AG09309 (cell line): ENCODE measurements at places on chromosomes 3 and 15.

DNA sequence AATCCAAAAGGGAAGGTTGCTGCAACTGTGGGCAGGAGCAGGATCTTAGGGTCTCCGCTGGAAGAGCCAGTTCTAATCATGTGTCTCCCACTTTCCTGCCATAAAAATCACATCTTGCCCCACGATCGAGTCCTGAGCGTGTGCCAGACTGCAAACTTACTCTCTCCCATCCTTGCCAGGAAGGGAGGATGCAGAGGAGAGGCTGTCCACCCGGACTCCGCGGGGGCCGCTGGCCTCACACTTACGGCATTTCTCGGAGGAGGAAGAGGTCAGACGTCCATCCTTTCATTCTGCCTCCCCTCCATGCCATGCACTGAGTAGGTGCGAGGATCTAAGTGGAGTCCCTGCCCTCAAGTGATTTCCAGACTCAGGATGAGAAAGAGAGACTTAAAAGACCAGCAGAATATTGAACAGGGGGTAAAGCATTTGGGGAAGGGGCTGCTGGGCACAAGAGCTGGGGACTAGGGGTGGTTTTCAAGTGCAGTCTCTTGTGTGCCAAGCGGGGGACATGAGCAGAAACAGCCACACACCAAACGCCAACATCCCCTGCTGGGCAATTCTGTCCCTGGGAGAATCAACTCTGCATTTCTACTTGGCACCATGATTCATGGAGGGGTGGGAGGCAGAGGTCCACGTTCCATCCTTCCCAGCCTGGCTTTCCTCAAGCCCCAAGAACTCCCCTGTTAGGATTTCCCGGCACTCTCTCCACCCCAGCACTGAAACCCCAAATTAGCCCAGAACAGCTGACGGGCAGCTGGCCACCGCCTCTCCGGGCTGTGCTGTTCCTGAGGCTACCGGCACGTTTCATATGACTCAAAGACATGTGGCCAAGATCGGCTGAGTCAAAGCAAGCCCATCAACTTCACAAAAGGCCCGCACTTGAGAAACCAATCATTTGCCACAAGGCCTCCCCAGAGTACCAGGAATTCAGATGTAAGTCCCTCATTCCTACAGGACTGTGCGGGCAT, 11.6 kb downstream of the OXTR start:
- peak; percentile 80 for DNase-seq

- no peak for DNase-seq
Observed at GRCh38 chr3:19229086-19229485, 80.8 kb downstream of the KCNH8 start.

- DNase-seq: no peak
Observed at GRCh38 chr3:43043793-43044192, 62.1 kb downstream of the POMGNT2 start.

GRCh38 chr3:168025076-168025475, 70.6 kb downstream of the GOLIM4 start:
- DNase-seq: peak; percentile 32

DNA sequence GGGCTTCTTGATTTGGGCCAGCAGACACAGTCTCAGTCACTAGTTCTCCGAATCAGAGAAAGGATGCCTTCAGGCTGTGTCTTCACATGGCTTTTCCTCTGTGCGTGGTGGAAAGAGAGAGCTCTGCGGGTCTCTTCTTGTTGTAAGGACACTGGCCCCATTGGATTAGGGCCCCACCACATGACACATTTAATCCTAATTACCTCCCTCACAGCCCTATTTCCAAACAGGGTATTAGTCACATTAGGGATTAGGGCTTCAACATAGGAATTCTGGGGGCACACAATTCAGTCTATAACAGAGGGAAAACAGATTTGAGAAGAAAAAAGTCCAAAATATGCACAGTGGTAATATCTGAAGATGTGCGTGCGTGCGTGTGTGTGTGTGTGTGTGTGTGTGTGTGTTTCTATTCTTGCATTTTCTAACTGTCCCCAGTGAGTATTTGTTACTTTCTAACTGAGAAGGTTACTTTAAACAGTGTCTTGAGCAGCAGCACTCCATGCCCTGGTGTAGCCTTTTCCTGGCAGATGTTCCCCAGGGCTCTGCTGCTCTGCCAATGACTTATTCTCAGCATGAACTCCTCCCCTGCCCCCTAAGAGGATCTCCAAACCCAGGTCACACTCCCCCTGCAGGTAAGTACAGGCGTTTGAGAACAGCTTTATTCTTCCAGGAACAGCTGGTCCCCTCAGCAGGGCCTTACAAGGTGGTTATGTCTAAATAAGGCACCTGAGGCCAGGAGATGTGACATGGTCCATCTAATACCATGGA, 72.9 kb downstream of the RPL39L start:
- DNase-seq: no peak

DNA sequence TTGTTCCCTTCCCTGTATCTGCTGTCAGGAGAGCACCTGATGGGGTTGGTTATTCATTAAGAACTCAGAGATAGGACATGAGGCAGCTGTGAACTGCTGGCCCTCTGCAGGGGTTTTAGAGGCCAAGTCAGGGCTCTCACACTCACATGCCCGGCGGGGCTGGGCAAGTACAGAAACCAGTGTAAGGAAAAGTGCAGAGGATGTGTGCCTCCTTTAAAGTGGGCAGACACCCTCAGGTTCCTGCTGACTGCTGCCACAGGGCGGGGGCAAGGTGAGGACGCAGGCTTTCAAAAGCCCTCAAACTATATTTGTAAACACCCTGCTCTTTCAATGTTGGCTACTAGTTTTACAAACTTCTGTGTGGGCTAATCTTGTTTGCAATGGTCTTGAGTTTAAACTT, 22.4 kb downstream of the CXCR6 start:
- no peak for DNase-seq

DNA sequence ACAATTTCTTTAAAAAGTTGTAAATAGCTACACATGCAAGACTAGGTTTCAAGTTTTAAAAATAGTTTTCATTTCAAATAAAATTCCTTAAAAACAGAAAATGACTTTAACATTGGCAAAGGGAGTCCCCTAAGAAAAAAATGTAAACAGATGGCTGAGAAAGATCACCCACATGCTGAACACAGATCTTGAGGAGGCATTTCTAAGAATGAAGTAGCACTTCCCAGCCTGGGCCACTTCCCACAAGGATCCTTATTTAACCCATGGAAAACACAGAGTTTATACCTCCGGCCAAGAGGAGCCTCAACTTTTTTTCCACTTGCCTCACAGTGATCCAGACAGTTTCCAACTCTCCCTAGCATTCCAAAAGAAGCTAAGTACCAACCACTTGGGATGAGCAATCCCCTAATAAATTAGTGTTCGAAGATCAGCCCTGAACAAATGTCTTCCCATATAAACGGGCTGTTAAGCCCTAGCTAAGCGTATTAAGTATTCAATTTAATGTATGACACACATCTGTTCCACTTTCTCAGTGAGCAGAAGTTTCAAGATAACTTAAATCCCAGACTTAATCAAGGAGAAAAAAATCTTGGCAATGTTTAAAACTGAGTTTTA, 61.4 kb downstream of the GADL1 start:
- DNase-seq: no peak

- no peak for DNase-seq
Observed at GRCh38 chr3:195441476-195441991, 1.3 kb downstream of the ACAP2 start.

- DNase-seq: no peak
Observed at GRCh38 chr3:106337116-106337515, 468.3 kb upstream of the CBLB start.

- DNase-seq: no peak
Observed at GRCh38 chr3:108406661-108407206, 103.7 kb downstream of the MYH15 start.

GRCh38 chr3:17078926-17079465, 194.2 kb downstream of the PLCL2 start:
- no peak for DNase-seq

DNA sequence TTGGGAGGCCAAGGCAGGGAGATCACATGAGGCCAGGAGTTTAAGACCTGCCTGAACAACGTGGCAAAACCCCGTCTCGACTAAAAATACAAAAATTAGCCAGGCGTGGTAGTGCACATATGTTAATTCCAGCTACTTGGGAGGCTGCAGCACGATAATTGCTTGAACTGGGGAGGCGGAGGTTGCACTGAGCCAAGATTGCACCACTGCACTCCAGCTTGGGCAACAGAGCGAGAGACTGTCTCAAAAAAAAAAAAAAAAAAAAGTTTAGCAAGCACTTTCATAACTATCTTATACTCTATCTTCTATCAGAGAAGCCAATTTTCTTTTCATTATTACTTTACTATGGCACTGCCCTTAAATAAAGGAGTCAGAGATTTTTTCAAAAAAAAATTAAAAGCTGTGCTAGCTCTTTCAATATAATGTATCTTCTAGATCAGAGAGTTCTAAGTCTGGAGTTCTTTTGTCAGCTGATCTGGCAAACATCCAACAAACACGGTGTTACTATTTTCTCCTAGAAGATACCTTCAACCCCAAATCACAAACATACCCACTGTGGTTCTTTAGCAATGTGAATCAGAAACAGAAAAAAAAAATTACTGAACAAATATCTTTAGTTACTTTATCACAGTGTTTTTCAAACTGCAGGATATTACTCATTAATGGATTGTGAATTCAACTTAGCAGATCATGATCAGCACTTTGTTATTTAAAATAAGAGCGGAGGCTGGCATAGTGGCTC, 3.0 kb downstream of the ZNF770 start:
- no peak for DNase-seq

DNA sequence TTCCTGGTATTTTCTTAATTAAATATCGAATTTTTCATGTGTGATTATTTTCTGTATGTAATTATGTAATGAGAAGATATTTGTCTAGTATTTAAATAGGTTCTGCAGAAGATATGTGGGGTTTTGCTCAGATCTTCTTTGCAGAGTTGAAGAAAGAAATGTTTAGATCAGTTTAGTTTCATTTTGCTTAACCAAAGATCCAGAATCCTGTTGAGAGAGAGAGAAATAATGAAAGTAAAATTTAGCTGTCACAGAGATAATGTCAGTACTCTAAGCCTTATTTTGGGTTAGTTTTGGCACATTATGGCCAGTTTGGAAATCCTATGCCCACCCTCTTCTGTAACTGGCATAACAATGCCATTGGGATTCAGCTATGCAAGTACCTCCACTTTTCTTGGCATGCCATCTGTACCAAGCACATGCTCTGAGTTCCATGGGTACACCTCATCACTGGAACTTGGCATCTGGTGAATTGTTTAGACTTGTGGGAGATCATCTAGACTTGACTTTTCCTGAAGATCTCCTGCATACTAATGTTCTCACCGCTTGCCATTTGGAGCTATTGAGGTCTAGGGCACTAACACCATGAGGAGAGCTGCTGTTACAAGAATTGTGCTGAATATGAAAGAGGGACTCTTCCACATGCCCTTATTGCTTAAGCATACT, 30.9 kb downstream of the PLSCR1 start:
- DNase-seq: no peak

DNA sequence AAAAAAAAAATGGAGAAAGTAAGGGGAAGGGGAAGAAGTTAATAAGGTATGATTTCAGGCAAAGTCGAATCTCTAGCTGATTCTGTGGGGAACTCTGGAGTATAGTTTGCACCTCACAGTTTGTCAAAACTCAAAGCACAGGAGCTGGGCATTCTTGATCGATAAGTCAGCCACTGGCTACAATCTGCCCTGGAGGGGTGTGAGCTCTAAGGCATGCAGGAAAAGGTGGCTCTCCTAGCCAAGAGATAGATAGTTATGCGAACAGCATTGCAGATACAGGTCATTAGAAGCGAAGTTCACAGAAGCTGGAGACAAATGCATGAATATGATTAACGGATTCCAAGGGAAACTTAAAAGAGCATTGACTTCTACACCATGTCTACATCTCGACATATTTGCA, 952.6 kb downstream of the AGBL1 start:
- DNase-seq: no peak

GRCh38 chr3:71709908-71710511, 15.2 kb downstream of the EIF4E3 start:
- no peak for DNase-seq

GRCh38 chr3:65472501-65472900, 566.2 kb downstream of the MAGI1 start:
- DNase-seq: no peak

DNA sequence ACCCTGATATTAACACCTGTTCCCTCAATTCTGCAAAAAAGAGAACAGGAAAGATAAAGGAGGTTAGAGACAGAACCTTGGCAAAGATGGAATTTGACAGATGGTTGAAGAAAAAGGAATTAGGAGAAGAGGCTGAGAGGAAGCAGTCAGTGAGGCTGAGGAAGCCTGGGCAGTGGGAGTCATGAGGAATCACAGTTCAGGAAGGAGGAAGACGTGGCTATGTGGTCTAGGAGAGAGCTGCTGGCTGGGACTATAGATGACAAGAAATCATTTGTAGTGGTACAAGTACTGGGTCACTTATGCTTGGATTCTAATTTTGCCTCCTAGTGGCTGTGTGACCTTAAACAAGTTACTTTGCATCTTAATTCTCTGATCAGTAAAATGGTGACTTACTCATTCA, 49.0 kb downstream of the LARS2 start:
- DNase-seq: no peak

GRCh38 chr3:119330181-119330580, 36.0 kb downstream of the ARHGAP31 start:
- no peak for DNase-seq

DNA sequence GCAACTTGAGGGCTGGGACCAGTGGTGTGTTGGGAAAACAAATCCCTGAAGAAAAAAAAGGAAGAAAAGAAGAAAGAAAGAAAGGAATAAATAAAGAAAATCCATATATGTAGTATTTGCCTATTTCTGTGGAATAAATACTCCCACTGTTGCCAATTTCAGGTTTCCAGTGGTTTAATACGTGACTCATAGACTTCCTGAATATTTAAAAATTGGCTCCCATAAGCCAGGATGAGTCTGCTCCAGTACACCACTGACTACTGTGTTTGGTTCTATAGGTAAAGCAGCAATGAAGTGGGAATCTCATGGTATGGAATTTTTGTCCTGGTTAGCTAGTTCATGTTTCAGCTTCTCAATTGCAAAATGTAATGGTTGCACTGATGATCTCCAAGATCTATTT, 31.6 kb downstream of the PYDC2 start:
- DNase-seq: no peak

- DNase-seq: no peak
Observed at GRCh38 chr3:108479224-108479623, 31.2 kb downstream of the MYH15 start.

DNA sequence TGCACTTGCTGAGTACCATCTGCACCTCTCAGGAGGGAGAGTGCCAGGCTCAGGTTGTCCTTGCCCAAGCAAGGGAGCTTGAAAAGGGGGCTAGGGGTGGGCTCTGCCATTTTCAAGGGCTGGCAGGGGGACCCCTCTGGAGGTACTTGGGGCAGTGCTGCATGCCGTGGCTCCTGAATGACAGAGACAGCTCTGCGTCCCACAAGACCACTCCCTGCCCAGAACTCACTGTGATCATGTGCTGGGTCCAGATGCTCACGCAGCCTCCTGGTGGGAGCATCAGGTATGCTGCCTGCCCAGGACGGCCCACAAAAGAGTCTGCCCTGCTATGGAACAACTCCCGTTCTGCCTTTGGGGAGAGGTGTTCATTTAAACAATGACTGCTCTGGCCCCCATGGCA, 165.2 kb downstream of the GOLGA6L4 start:
- DNase-seq: no peak

- DNase-seq: no peak
Observed at GRCh38 chr15:67021455-67021854, 43.9 kb upstream of the SMAD3 start.
